ENCODE measurements at places on chromosomes 1 and 21.

- DNase-seq: no peak
These were observed 105.1 kb downstream of the LRIG2 start for GRCh38 chr1:113178106-113178505.

DNA sequence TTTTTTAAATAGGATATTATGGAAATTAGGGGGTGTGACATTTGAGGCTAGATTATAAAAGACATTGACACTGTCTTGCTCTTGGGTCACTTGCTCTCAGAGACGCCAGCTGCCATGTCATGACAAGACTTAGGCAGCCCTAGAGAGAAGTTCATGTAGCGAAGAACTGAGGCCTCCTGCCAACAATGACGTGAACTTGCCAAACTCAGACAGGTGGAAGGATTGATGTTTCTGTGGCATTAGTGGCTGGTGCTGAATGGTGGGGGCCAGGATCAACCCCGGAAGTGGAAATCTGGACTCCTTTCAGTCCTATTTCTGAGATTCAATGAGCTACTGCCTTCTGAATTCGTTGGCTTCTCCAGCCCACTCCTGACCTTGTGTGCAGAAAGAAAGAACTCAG, 14.7 kb downstream of the NCF2 start:
- no peak for DNase-seq

DNA sequence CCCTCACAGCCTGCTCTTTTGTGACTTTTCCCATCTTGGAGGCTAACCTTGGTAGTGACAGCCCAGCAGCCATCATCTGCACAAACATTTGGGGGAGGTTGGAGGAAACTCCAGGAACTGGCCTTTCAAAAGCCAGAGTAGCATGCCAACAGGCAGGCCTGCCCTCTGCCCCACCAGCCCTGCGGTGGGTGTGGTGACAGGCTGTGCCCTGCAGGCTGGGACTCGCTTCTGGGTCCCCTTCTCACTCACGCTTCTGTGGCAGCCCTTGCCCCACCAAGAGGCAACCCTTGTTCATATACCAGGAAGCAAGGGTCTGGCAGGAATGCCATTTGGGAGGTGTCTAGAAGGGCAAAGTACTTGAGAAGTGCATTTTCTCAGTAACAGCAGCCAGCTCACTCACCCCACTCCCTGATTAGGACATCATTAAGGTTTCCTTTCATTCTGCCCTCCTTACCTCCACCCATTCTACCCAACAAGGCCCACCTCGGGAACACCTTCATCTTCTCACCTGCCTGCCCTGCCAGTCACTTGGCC, 20.8 kb upstream of the FAM3B start:
- DNase-seq: no peak

GRCh38 chr1:246428542-246429308, 78.4 kb downstream of the SMYD3 start:
- no peak for DNase-seq

DNA sequence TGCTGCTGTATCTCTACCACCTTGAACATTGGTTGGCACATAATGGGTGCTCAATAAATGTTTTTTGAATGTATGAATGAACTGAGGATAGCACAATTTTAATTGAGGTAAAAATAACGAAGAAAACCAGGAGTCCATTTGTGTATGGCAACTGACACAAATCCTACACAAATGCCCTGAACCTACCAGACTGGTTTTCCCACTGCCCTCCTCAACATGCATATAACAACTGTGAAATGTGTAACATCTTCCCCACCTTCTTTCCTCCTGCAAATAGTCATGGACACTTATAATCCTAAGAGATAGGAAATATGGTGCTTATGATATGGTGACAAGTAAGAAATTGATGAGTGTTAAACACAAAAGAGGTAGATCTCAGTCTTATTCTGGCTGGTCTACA, 9.9 kb upstream of the LMO4 start:
- DNase-seq: no peak

DNA sequence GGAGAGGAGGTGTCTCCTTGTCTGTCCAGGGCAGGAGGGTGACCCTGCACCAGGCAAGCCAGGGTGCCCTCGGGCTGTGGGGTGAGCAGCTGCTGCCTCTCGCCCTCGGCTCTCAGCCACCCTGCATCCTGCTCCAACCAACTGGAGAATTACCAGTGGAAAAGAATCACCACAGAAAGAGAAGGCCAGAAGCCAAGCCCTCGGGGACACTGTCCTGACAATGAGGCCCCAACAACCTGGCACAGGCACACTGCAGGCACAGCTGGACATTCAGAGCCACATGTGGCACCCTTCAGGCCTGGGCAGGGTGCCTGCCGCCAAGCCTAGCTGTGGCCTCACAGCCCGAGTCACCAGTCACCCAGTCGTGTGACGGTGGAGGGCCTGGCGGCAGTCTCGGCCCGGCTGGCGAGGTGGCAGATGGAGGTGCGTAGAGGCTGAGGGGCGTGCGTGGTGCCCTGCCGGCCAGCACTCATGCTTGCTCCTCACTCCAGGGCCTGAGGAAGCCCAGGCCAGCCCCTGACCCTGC, 12.0 kb downstream of the MEGF6 start:
- no peak for DNase-seq
